ENCODE measurements at places on chromosomes 13 and 19.

DNA sequence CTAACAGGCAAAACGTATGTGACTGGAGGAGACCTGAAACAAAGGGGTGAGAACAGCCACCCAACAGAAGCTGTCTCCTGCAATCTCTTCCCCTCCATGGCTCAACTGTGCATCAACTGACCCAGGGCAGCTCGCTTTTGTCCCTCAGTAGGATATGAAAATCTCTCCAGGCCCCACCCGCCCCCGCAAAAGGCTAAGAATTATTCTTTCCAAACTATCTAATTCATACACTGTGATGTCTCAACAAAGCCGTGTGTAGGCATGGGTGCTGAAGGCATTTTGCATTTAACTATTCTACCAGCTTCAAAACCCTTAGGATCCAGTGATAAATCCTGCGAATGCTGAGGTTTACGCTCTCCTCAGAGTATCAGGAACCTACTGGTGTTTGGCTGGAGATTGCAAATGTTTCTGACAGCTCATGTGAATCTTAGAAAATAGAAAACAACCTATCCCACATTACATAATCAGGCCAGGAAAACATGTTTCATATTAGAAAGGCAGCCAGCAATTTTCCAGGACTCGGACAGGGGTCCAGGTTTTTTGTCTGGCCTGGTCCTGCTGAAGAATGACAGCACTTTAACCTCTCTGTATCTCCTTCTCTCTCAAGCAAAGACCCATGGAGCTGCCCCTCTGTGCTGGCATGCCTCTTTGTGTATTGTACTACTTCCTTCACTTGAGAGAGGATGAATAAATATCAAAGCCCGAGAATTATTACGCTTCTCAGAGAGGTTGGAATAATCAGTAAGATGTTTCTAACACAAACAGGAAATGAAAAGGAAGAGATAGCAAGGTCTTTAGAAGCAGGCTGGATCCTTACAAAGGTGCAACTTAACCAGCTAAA, 17.3 kb downstream of the DHRS12 start:
- no peak for DNase-seq

- DNase-seq, result no peak
Measured at GRCh38 chr13:71017607-71018006, 849.4 kb downstream of the DACH1 start.

DNA sequence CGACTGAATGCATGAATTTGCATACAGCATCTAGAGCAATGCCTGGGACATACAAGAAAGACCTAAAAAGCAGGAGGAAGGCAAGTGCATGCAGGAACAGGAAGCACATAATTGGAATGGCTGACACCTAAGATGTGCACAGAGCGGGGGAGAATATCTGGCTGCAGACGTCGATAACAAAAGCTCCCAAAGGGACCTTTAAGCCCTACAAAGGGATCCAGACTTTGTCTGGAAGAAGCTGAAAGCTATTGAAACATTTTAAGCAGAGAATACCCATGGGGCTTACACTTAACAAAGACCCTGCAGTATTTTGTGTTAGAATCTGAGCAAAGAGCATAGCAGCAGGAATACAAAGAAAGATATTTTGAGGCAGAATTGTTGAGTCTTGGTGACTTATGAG, 107.4 kb upstream of the CLDN10 start:
- no peak for DNase-seq

GRCh38 chr19:12425888-12426274, 14.9 kb downstream of the ZNF443 start:
- no peak for DNase-seq

DNA sequence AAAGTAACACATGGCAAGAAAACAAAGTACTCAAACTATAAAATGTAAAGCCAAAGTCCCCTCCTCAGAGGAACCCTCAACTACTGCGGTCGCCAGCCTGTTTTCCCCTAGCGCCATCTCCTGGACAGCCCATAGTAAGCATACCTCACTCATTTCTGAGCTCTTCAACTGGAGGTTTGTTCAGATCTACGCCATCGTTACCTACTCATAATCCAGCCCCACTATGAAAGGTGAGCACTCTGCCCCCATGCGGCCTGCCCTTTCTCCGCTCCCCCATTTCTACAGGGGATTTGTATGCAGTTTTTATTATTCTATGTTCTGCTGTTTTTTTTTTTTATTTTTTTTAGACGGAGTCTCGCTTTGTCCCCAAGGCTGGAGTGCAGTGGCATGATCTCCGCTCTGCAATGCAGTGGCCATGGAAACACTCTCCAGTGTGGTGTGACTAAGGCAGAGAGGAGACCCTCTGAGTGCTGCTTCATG, 26.2 kb downstream of the OPA3 start:
- DNase-seq, result peak; percentile 61

GRCh38 chr13:71685072-71685471, 181.9 kb downstream of the DACH1 start:
- no peak for DNase-seq

DNA sequence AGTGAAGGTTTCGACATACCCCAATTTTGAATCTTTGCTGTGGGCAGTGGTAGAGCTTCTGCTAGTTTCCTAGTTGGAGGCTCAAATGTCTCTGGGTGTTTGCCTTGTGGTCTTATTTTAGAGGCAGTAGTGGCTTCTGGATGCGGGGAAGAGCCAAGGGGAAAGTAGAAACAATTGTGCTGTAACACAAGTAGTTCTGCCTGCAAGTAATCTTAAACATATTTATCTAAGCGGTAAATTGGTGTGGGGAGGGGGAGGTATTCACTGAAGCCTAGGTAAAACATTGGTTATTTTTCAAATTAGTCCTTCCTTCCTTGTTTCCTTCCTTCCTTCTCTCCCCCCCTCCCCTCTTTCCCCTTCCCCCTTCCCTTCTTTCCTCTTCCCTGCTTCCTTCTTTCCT, at the start of gene PCDH20:
Gene PCDH20 (minus strand): TSS at position 101 of the 400 bp plus-strand sequence. CDS start 691 bp downstream, outside the sequence.
- DNase-seq, result no peak

DNA sequence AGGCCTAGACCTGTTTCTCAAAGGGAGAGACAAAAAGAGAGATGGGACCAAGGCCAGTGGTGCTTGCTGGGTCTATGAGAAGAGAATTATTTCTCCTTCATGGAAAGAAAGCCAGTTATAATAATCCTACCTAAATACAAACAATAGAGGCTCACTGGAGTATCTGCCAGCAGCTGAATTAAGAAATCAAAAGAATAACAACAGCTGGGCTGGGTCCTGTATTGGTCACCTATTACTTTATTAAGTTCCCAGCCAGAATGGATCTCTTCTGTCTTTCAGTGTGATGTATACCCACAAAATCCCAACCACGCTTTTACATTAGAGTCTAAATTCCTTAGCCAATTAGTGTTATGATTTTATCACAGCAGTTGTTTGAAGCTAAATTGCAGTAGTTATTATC, 297.8 kb upstream of the DACH1 start:
- no peak for DNase-seq

DNA sequence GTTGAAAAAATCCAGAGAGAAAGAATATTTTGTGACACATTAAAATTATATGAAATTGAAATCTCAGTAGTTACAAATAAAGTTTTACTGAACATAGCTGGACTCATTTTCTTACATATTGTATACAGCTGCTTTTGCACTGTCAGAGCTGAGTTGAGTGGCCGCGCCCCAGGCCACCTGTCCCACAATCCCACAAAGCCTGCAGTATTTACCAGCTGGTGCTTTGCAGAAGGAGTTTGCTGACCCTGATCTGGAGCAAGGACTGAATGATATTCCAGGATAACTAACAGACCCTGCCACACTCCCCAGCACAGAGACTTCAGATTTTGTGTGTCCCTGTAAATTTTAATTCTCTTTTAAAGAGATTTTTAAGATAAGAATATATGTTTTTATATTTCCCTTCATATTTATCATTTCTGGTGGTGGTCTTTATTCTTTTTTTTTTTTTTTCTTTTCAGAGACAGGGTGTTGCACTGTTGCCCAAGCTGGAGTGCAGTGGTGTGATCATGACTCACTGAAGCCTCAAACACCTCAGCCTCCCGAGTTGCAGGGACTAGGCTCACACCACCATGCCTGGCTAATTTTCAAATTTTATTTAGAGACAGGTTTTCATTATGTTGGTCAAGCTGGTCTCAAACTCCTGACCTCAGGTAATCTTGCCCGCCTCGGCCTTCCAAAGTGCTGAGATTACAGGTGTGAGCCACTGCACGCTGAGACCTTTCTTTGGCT, 48.5 kb downstream of the TDRD12 start:
- DNase-seq, result no peak

GRCh38 chr19:14611051-14611450, 28.2 kb downstream of the CLEC17A start:
- DNase-seq, result no peak

DNA sequence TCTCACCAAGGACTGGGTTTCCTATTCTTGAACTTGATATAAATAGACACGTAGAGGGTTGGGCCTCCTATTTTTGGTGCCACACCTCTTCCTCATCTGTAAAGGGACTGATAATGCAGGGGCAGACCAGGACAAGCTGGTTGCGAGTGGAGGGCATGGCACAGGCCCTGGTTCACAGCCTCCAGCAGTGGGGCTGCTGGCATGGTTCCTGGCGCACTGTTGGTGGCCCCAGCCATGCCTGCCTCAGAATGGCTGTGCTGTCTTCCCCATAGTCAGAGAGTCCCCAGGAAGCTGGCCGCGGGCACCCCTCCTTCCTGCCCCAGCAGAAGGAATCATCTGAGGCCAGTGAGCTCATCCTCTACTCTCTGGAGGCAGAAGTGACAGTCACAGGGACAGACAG, 10.5 kb upstream of the OVOL3 start:
- DNase-seq, result no peak

GRCh38 chr13:28585561-28585960, 73.4 kb upstream of the POMP start:
- DNase-seq, result no peak

GRCh38 chr19:28586474-28586873, 626.5 kb downstream of the UQCRFS1 start:
- DNase-seq, result no peak

DNA sequence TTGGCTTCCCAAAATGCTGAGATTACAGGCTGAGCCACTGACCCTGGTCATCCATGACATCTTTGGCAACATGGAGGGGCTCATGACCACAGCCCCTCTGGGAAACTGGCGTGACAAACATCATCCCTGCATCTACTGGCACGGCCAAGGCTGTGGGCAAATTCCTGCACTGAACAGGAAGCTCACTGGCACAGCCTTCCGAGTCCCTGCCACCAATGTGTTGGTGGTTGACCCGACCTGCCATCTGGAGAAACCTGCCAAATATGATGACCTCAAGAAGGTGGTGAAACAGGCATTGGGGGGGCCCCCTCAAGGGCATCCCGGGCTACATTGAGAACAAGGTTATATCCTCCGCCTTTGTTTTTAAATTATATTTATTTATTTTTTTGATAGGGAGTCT, 8.9 kb upstream of the ACP5 start:
- DNase-seq, result no peak

Measured in activated naive CD8-positive, alpha-beta T cell treated with anti-CD3 and anti-CD28 coated beads, Interleukin-2, amount 10 ng/mL, durations not matched to agents 7 days and 5 days (primary cell).